ENCODE measurements at places on chromosomes 2 and 18.

DNA sequence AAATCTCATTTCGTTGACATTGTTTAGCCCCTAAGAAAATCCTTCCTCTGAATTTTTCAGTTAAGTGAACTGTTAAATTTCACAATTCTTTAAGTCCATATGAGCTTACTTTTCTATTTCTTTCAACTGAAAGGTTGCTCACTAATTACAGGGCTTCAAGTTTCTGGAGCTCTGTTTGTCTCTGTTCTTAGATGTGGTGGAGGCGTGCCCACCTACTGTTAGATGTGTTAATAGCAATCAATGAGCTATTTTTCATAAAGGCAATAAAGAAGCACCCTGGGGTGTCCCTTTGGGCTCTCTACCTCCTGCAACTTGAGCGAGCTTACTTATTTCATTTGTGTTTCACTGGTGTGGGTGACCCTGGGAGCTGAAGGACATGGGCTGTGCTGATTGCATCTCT, 25.0 kb downstream of the CREG2 start:
- no peak for DNase-seq

DNA sequence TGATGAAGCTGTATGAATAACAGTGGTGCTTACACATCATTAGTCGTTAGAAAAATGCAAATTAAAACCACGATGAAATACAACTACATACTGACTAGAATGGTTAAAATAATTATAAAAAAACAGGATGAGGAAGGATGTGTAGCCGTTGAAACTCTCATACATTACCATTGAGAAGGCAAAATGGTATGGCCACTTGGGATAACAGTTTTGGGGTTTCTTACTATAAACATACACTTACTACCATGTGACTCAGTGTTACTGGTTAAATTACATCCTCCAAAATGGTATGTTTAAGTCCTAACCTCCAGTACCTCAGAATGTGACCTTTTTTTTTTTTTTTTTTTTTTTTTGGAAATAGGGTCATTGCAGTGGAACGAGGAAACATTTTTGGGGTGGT, 58.4 kb downstream of the UBE2E3 start:
- DNase-seq: no peak

GRCh38 chr18:45771587-45772480, 47.9 kb downstream of the SLC14A1 start:
- no peak for DNase-seq

DNA sequence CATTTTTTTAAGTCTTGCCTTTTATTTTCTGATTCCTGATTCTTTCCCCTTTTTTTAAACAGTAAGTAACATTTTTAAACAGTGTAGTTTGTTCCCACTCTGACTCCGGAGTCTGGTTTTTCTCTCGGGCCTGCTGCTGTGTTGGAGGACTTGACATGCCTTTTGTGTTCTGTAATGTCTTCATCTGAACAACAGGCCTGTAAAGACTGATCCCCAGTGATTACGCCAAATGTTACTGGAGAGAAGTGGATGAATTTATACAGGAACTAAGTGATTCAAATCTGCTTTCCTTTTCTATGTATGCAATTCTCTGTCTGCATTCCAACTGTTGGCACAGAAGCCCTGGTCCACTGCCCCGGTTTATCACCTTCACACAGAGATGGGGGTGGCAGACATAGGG, 54.3 kb upstream of the RMDN2 start:
- no peak for DNase-seq

Data from GM04504 (cell line).